Neural progenitor cell (in vitro differentiated cells): ENCODE measurements at places on chromosomes 5 and 9. TPM values are rescaled to one million over a fixed set of nuclear protein-coding genes. Genes with fewer than 3 reads are reported as not detected.
A peak's percentile ranks its signal among the peaks of the same experiment; 100 is the strongest.

- no peak for DNase-seq
- no peaks in the 10 kb centered on the region for H3K27me3 ChIP-seq
- peaks cover 34% of the 10 kb centered on the region for H3K4me1 ChIP-seq
- H3K4me3 ChIP-seq = no peak overlapping the region
These were observed 165.2 kb downstream of the NSG2 start for GRCh38 chr5:174210596-174211276.

The OR5C1 gene
- total RNA-seq = not detected in 2 replicates

The FRMD3 gene
- 1.8 and 1.9 TPM in 2 replicates for total RNA-seq

GRCh38 chr9:89395931-89396710, 77.8 kb downstream of the SECISBP2 start:
- H3K27ac ChIP-seq = no peak overlapping the region
- no peaks in the 10 kb centered on the region for H3K27me3 ChIP-seq
- H3K36me3 ChIP-seq = no peaks in the 10 kb centered on the region
- no peak for DNase-seq
- no peak overlapping the region for H3K4me3 ChIP-seq

The PTGS1 gene
- 1.8 and 2.2 TPM in 2 replicates for total RNA-seq

The XRCC4 gene
- total RNA-seq = 25.3 and 45.6 TPM in 2 replicates

GRCh38 chr9:35211854-35212253, 50.0 kb downstream of the UNC13B start:
- H3K4me1 ChIP-seq = no peaks in the 10 kb centered on the region
- no peak for DNase-seq
- H3K27me3 ChIP-seq = no peaks in the 10 kb centered on the region
- no peaks in the 10 kb centered on the region for H3K36me3 ChIP-seq

The PRDM9 gene
- not detected in 2 replicates for total RNA-seq

- no peak for DNase-seq
- H3K27ac ChIP-seq = no peak overlapping the region
- no peak overlapping the region for H3K4me3 ChIP-seq
- peaks cover 52% of the 10 kb centered on the region for H3K4me1 ChIP-seq
- H3K27me3 ChIP-seq = no peaks in the 10 kb centered on the region
These were observed 28.4 kb downstream of the FBXW11 start for GRCh38 chr5:171978016-171978415.

DNA sequence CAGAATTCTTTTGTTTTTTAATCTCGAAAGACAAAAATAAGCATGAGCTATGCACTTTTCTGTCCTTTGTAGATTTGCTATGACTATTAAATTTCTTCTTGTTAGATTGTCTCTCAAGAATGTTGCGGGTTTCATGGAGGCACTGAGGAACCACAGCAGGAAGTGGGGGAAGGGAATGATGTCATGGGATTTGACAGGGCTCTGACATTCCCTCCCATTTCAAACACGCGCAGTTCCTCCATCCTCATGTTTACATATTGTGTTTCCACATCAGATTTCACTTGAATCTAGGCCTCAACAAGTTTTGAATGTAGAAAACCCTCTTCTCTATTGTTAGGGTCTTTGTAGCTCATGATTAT, 154.8 kb downstream of the PALM2AKAP2 start:
- no peak overlapping the region for H3K4me3 ChIP-seq
- peaks cover 20% of the 10 kb centered on the region for H3K4me1 ChIP-seq
- no peak for DNase-seq
- no peaks in the 10 kb centered on the region for H3K27me3 ChIP-seq

DNA sequence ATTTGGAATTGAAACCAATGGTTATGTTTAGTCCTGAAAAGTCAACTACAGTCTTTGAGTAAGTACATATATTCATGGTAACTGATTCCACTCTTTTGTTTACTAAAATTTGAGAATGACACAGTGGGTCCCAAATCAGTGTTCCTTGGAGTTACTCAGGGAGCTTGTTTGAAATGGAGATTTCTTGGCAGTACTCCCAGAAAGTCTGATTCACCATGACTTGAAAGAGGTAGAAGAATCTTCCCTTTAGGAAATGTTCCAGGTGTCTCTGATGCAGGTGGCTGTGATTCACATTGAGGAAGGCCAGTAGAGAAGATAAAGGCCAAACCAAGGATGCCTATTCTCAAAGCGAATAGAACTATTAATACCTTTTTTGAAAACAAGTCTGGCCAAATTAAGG, 1078.3 kb downstream of the CDH12 start:
- H3K4me1 ChIP-seq = no peaks in the 10 kb centered on the region
- H3K27ac ChIP-seq = no peak overlapping the region
- no peaks in the 10 kb centered on the region for H3K27me3 ChIP-seq
- no peak for DNase-seq
- H3K4me3 ChIP-seq = no peak overlapping the region

DNA sequence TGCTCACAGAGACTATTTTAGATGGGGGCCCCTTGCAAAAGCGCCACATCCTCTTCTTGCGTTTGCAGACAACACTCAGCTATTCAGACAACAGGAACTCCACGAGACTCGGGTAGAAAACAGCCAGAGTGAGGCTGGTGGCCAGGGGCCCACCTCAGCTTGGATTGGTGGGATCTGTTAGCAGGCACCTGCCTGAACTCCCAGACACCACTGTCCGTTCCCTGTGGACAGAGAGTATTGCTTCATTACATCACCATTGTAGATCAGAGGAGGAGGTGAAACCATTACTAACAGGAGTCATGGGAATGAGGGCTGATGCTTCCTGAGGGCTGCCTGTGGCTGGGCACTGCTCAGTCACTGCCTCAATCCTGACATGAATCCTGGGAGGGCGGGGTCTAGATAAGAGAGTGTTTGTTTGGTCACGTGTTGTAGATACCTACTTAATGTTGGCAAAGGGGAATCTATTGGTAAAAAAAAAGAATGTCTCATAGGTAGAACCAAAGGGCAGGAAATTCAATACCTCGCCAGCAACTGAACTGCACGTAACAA, 4.4 kb upstream of the RAPGEF1 start:
- no peaks in the 10 kb centered on the region for H3K4me1 ChIP-seq
- H3K27ac ChIP-seq = no peak overlapping the region
- H3K4me3 ChIP-seq = no peak overlapping the region

DNA sequence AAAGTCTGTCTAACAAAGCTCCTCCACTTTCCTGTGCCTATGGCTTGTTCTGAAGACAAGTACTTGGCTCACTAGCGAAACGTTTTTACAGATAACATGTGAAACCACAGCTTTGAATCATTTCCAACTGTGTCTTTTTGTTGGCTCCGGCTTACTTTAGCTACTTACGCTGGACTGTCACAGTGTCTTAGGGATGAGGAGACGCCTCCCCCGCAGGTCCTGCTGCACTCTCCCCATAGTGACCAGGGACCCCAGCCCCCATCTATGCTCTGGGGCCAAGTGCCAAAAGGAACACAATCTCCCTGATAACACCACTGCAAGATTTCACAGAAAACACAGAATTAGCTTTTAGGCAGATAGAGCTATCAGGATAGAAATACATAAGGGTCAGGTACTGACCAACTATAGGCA, 219.1 kb downstream of the ADAMTS6 start:
- no peak overlapping the region for H3K4me3 ChIP-seq
- no peak overlapping the region for H3K27ac ChIP-seq
- H3K4me1 ChIP-seq = peaks cover 12% of the 10 kb centered on the region

DNA sequence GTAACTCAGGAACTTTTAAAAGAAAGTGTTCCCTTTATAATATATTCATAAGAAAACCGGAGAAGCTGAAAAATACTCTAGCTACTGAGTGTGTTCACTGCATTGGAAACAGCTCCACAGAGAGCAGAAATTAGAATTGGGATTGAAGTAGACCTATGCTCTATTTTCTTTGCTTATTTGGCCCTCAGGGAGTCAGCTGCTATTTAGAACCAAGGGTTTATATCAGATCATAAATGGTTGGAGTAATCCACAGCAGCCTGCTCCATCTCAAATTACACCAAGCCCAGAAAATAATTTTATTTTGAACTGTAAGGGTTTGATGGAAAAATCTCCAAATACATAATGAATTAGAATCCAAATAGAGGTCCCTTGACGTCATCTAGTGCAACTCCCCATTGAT, 202.6 kb downstream of the ADAMTSL1 start:
- no peaks in the 10 kb centered on the region for H3K27me3 ChIP-seq
- H3K36me3 ChIP-seq = no peaks in the 10 kb centered on the region
- no peak for DNase-seq
- H3K27ac ChIP-seq = no peak overlapping the region

DNA sequence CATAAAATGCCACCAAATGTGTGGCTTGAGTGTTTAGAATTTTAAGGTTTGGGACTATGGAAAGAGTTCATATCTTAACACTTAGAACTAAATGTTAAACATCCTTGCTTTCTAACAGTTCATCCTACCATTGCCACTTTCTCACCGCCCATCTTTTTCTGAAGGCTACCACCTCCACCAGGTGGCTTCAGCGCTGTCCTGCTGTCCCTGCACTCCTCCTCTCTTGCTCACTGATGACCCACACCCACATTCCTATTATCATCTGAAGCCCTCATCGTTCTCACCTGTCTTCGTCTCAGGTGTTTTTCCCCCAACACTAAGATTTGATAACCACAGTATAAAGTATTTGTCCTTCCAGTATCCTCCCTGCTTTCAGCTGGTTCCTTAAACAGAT, 7.4 kb downstream of the MEGF10 start:
- no peak overlapping the region for H3K4me3 ChIP-seq
- no peak overlapping the region for H3K27ac ChIP-seq
- DNase-seq = no peak

DNA sequence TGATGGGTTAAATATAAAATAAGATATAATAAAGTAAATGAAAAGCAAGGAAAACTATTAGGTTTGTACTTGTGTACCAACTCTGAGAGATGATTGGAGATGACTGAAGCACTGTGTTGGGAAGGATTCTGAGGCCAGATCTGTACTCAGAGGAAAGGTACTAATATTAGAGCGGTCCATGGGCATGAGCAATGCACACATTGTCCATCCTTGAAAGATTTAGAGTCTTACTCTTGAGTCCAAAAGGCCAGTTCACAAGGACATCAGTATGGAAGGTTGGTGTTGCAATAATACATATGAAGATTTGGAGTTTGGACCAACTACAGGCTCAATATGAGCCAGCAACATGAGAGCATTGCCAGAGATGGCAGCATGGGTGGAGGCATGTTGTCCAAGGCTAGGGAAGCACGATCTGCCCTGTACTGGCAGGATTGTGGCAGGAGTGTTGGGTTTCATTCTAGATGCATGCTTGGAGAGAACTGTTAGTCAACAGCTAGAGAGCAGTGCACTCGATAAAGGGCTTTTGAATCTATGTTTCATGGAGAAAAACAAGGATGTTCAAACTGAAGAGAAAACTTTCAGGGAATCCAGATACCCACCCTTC, 84.4 kb downstream of the TMEM215 start:
- no peak overlapping the region for H3K27ac ChIP-seq
- H3K36me3 ChIP-seq = no peaks in the 10 kb centered on the region
- H3K4me3 ChIP-seq = no peak overlapping the region
- DNase-seq = no peak

DNA sequence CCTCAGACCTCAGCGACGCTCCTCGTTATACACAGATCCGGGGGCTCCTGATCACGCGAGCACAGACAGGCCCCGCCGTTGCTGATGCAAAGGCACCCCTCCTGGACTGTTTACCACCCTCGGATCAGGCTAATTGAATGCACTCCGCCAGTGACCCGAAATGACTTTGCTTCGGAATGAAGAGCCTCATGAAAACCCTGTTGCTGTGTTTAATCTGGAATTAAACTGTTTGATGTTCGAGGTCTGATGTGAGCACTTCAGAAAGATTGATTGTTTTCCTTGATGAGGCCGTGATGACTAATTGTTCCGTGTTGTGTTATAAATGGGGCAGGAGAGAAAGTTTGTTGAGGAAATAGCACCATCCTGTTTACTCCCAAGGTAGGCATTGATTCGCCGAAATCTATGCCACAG, 190.5 kb upstream of the PPP1R26 start:
- peaks cover 8% of the 10 kb centered on the region for H3K4me1 ChIP-seq
- H3K27me3 ChIP-seq = no peaks in the 10 kb centered on the region
- no peak for DNase-seq
- H3K4me3 ChIP-seq = no peak overlapping the region
- no peaks in the 10 kb centered on the region for H3K36me3 ChIP-seq

The RGS7BP gene
- total RNA-seq = 0.43 and 1.4 TPM in 2 replicates

DNA sequence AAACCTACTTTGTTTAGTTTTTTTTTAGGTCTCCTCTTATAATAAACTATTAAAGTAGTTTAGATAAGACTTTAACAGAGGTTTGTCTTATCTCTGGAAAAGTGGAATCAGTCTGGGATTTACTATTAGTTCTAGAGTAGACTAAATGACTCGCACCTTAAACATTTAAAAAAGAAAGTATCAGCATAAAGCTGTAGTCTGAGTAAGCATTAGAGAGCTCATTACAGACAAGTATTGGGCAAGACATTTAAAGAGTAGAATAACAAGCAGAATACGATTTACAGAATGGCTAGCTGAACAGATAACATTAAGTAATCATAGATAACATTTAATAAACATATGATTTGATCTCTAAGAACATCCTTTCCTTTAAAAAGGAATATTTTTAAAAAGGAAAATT, 226.0 kb upstream of the DMAC1 start:
- H3K36me3 ChIP-seq = no peaks in the 10 kb centered on the region
- no peaks in the 10 kb centered on the region for H3K27me3 ChIP-seq
- peaks cover 12% of the 10 kb centered on the region for H3K4me1 ChIP-seq
- H3K27ac ChIP-seq = no peak overlapping the region
- DNase-seq = no peak
- no peak overlapping the region for H3K4me3 ChIP-seq

The SLC25A48 gene
- not detected in 2 replicates for total RNA-seq

The PPP1R2B gene
- 0.06 and 0.15 TPM in 2 replicates for total RNA-seq

DNA sequence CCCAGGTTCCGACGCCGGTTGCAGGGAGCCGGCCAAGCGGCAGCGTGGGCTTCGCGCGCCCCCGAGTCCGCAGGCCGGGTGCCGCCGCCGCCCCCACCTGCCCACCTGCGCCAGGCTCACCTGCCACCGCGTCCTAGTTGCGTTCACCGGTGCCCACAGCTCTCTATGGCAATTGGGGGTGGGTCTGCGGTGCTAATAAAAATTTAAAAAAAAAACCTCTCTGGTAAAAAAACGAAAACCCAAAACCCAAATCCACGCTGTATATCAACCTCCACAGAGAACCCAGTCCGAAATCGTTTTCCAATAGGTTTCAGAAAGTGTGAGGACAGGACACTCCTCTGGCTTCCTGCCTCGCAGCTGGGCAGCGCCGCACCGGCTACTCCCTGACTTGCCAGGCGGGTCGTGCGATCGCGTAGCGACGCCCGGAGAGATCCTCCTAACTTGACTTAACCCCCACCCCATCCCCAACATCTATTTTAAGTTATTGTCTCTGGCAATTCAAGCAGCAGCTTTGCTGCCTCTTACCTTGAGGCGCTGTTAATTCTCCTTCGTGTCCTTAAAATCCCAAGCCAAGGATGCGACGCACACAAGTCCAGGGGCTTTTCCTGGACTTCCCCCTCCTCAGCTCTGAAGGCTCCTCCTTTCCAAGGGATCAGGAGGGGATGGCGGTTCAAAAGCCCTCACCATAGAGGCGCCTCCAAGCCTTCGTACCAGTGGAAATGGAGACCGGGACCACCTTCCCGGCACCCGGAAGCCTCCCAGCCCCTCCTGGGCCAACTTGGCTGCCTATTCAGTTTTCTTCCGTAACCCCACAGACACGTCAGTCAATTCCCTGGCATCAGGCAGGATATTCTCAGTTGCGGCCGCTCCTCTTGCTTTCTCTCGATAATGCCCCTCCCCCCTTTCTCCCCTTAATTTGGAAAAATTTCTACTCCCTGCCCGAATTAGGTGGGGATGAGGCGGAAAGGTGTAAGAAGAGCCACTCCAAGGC, 1639.4 kb upstream of the C9orf72 start:
- peak; percentile 72 for DNase-seq
- peak overlapping the region; percentile 63 for H3K4me3 ChIP-seq
- peaks cover 79% of the 10 kb centered on the region for H3K27me3 ChIP-seq
- H3K4me1 ChIP-seq = no peaks in the 10 kb centered on the region
